ENCODE measurements at places on chromosomes 1 and 21.
A peak's percentile ranks its signal among the peaks of the same experiment; 100 is the strongest.

DNA sequence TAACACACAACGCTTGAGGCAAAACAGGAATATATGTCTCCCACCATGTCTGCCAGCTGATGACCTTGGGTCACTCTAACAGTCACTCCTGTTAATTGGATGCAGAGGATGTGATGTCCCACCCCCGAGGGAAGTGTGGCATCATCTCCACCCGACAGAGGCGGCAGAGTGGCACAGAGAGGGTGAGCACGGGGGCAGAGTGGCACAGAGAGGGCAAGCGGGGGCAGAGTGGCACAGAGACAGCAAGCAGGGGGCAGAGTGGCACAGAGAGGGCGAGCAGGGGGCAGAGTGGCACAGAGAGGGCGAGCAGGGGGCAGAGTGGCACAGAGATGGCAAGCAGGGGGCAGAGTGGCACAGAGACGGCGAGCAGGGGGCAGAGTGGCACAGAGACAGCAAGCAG lies 44.3 kb downstream of the DISP3 start:
- no peak for DNase-seq

GRCh38 chr1:241308471-241308870 lies 48.5 kb downstream of the RGS7 start:
- DNase-seq = no peak

- no peak for DNase-seq
Measured at GRCh38 chr1:112697781-112698201, 9.1 kb downstream of the RHOC start.

DNA sequence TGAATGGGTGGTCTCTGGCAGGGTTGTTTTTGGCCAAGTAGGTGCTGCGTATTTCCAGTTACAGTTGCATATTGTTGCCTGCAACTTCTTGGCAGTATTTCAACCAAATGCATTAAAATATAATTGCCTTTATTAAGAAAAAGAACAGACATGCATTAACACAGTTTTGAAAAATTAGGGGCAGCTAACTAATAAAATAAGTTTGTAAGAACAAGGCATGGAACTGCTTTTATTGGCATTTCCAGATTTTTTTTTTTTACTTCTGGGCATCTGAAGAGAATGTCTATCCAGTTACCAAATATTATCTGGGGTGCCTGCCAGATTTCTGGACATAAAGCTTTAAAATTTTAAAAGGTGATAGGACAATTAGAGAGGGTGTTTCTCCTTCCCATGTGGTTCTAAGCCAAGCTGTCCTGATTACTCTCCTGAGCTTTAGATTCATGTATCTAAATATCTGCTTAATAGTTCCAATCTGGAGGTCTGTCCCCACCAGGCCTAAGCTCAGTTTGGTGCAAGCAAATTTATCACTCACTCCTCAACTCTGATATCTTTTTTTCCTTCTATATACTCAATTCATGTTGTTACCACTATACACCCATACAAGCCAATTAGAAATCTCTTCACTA lies 553.3 kb upstream of the USP24 start:
- no peak for DNase-seq

GRCh38 chr1:35717911-35718476 lies 690 bp downstream of the C1orf216 start:
- no peak for DNase-seq

- DNase-seq = no peak
Measured at GRCh38 chr21:34806423-34806822, 137.6 kb downstream of the CLIC6 start.

- DNase-seq = no peak
Measured at GRCh38 chr1:198278943-198279342, 122.1 kb downstream of the NEK7 start.

- DNase-seq = no peak
Measured at GRCh38 chr1:16386454-16387113, 19.5 kb downstream of the SZRD1 start.

DNA sequence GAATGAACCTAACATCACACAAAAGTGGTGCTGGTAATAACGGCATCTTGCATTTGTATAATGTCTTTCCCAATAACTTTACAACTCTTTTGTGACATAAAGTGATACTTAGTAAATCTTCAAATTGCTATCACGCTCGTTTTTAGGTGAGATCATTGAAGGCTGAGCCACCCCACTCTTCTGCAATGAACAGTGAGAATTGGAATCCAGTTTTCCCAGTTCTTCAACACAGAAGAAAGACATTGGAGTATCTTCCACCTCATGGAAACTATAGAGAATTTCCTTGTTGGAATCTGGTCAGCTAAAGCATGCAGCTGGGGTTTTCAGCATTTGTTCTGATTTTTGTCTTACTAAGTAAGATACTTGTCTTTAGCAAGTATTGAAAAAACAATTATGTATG lies 59.9 kb upstream of the NRIP1 start:
- no peak for DNase-seq

GRCh38 chr21:40967771-40968170 lies 120.8 kb upstream of the DSCAM start:
- no peak for DNase-seq

- DNase-seq = no peak
Measured at GRCh38 chr1:119778886-119779560, 10.3 kb upstream of the HMGCS2 start.

GRCh38 chr1:6124341-6124740 lies 55.8 kb downstream of the CHD5 start:
- DNase-seq = no peak

GRCh38 chr1:65021795-65022194 lies 55.4 kb upstream of the JAK1 start:
- DNase-seq = no peak

GRCh38 chr1:11342621-11343032 lies 69.6 kb downstream of the UBIAD1 start:
- DNase-seq = peak; percentile 42

- DNase-seq = no peak
Measured at GRCh38 chr1:1430992-1431844, 4.3 kb upstream of the VWA1 start.

Measured in DMS153 (cell line).